T47D (cell line): ENCODE measurements at places on chromosomes 5 and 9.

DNA sequence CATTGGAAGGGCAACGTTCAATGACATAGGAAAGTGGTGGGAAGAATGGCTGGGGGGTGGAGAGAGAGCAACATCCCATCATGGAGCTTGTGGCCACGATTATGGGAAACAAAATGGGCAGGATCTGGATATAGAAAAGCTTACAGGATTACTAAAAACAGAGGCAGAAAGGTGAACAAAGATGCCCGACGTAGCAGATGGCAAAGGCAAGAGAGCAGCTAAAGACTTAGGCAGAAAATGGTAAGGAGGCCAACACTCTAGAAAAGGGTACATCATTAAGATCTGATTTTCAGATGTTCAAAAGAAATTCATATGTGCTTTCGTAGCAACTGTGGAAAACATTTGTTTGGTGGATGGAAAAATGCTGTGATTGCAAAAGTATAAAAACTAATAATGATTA is 102.5 kb downstream of the OTULIN start:
- no peak for DNase-seq

GRCh38 chr5:157443041-157443549 is 16.9 kb upstream of the NIPAL4 start:
- no peak for DNase-seq

- DNase-seq: no peak
These were observed 293.1 kb upstream of the BRINP1 start for GRCh38 chr9:119662329-119662728.

GRCh38 chr5:110054240-110054639 is 364.5 kb downstream of the MAN2A1 start:
- DNase-seq: peak; percentile 47

- no peak for DNase-seq
These were observed 26.0 kb upstream of the ASS1 start for GRCh38 chr9:130418776-130419175.

- no peak for DNase-seq
These were observed 44.8 kb upstream of the STARD4 start for GRCh38 chr5:111557111-111557510.

DNA sequence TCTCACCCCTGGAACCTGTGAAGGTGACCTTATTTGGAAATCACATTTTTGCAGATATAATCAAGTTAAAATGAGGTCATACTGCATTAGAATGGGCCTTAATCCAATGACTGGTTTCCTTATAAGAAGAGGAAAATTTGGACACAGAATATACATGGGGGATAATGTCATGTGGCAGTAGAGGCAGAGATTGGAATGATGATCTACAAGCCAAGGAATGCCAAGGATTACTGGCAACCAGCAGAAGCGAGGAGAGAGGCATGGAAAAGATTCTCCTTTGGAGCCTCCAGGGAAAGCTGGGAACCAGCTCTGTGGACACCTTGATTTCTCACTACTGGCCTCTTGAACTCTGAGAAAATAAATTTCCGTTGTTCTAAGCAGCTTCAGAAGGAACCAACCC is 20.2 kb upstream of the CEP78 start:
- DNase-seq: no peak

DNA sequence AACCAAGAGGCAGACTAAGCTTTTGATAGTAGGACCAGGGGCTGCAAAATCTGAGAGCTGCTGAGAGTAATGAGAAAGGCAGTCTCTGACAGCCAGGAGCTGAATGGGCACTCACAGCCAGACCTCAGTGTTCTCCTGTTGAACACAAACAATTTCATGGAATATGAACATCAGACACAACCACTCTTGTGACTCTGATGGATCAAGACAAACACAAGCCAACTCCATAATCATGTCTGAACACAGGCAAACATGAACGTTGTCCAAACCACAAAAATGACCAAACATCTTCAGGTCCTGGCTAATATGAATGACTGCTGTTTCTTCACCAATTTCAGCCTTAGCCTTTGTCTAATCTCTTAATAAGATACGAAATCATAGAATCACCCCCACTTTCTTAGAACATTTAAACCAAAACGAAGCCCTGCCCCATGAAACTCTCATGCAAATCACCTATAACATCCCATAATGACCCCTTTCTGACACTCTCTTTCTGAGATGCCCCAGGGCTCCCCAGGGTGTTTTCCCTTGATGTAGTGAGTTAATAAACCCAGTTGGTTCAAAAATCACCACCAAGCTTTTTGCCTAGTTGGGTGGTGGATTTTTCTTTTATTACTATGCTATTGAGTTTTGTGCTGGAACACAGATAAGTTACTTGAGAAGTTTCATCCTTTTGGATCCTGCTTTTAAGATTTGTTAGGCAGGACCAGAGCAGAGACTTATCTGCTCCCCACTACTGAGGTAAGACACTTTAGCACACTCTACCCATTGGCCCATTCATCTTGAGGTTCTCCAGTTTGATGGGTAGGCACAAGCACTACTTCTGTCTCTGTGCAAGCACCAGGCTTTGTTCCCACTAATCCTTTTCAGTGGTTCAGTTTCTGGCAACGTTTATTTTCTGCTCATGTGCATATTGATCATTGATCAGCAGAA is 5.9 kb upstream of the ERAP2 start:
- DNase-seq: no peak

DNA sequence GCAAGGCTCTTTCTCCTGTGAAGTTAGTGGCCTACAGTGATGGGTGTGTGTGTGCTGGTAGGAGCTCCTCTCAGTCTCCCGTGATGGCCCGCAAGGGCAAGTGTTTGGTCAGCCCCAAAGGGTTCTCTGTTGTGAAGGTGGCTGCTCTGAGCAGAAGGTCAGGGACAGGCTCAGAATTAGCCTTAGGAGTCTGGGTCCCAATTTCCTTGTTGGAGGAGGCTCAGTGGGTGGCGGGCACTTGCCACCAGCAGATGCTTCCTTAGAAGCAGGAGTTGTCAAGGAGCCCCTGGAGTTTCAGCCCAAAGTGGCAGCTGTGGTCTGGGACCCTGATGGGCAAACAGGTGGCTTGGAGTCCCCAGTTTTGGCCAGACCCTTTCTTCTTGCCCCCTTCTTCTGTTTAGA is 154.4 kb downstream of the MACROH2A1 start:
- no peak for DNase-seq

DNA sequence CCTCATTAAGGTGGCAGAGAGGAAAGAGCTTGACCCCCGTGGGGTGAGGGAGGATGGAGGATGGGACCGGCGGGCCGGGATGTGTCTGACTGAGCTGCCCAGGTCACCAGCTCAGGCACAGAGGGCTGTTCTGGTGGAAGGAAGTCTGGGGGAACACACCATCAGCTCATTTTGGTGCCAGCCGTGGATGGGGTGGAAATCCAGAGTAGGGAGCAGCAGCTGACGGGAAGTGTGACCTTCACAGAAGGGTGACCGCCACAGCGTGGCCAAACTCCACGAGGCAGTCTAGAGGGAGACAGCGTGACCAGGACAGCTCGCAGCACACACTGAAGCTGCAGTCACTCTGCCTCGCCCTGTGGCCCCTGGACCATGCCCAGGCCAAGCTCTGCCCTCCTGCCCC is 45.3 kb upstream of the PHYKPL start:
- DNase-seq: no peak

- DNase-seq: no peak
These were observed 9.0 kb downstream of the TOR1B start for GRCh38 chr9:129811967-129812363.

DNA sequence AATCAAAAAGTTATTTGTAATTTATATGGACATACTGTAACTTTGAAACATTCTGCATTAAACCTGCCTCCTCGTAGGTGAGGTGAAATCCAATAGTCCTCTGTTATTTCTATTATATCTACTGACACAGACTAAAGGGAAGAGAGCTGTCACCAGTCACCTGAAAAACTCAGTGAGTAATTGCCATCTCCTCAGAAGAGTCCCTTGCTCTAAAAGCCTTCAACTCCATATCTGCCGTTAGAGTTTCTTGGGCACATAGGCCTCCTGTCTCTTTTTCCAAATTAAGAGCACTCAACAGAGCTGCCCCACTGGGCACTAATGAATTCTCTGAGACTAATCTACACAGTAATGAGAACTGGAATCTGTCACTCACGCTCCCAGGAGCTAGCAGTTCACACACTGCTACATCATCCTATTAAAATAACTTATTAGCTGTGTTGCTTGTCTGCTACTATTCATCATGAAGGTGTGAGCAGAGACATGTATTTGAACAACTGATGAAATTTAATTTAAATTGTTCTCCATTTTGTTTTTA is 67.3 kb upstream of the VCAN start:
- no peak for DNase-seq

DNA sequence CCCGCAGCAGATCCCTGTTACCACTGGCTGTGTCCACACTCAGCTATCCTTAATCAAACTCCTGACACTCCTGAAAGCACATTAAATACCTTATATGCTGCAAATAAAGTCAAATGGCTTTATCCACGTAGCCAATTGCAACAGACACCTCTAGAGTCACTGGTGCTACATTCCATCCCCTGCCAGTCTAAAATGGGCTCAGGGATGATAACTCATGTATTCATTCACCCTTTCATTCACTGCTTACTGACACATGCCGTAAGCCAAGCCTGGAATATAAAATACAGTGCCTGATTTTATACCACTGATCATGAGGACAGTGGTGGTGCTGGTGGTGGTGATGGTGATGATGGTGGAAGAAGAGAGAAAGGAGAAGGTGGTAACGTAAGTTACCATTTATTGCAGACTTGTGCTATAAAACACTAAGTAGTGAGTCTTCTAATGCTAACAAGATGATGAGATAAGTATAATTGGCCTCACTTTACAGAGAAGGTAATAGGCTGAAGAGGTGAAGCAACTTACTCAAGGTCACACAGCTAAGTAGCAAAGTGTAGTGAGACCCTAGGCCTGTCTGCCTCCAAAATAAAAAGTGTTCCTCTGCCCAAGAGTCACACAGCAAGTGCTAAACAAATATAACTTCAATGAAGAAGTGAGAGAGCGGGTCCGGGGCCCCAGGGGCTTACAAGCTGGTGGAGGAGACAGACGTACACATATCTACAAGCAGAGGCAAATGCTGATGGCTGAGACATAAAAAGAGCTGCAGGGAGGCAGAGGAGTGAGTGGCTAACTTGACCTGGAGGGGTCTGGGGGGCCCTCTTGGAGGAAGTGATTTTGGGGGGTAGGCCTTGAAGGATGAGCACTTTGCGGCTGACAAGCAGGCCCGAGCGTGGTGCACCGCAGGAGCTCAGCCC is 1.2 kb downstream of the TTLL11 start:
- DNase-seq: no peak

GRCh38 chr5:141825241-141825671 is 53.0 kb downstream of the PCDH1 start:
- DNase-seq: no peak

DNA sequence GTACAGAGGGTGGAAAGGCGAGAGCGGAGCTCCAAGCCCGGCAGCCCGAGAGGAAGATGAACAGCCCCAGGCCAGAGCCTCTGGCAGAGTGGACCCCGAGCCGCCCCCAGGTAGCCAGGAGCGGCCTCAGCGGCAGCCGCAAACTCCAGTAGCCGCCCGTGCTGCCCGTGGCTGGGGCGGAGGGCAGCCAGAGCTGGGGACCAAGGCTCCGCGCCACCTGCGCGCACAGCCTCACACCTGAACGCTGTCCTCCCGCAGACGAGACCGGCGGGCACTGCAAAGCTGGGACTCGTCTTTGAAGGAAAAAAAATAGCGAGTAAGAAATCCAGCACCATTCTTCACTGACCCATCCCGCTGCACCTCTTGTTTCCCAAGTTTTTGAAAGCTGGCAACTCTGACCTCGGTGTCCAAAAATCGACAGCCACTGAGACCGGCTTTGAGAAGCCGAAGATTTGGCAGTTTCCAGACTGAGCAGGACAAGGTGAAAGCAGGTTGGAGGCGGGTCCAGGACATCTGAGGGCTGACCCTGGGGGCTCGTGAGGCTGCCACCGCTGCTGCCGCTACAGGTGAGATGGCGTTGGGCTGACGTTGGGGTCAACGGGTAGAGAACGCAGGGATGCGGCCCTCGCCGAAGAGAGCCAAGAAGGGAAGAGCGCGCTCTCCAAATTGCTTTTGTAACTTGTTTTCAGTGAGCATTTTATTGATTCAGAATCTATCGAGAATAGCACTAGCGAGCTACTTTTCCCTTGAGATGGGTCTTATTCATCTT is at the start of gene PTGER4:
Gene PTGER4, plus strand, starts transcription at position 3 of the 769 bp plus-strand sequence. CDS start 1,079 bp downstream, outside the sequence.
- no peak for DNase-seq

GRCh38 chr9:34157318-34157717 is 21.5 kb upstream of the UBAP1 start:
- DNase-seq: no peak

GRCh38 chr9:111877420-111877819 is 19.2 kb upstream of the UGCG start:
- DNase-seq: no peak

DNA sequence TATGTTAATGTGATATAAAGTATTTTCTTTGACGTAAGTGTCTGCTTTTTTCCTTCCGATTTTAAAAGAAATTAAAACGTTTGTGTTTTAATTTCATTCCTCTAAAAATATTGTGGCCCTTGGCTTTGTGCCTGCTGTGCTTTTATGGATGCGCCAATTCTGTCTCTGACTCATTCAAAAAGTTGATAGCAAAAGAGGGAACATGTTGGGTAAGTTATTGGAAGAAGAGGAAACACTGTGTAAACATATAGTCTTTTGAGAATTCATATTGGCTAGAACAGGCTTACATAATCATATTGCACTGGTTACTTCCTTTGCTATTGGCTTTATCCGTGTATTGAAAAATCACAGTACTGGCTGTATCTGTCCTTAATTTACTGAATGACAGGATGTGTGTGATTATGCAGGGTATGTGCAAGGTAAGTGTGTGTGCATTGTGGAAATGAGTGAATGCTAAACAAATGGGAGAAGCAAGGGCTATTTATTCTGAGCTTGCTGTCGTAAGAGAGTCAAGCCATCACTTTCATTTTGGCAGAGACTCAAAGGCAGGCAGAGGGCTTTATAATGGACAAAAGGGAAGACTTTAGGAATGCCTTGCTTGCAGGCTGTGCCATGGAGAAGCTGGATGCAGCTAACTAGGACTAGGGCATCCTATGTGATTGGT is 67.8 kb downstream of the SGCD start:
- DNase-seq: no peak

GRCh38 chr5:137069358-137069757 is 429.8 kb downstream of the SPOCK1 start:
- DNase-seq: no peak

GRCh38 chr9:36249189-36249588 is 9.1 kb downstream of the GNE start:
- no peak for DNase-seq

GRCh38 chr9:132752877-132753592 is 82.8 kb downstream of the GTF3C4 start:
- peak; percentile 88 for DNase-seq

GRCh38 chr5:34535433-34535832 is 120.7 kb upstream of the RAI14 start:
- DNase-seq: no peak

GRCh38 chr5:139561655-139562451 is 714 bp downstream of the UBE2D2 start:
- DNase-seq: peak; percentile 59

GRCh38 chr5:72597456-72597948 is 90.3 kb upstream of the ZNF366 start:
- DNase-seq: no peak

GRCh38 chr5:33719769-33720168 is 172.0 kb downstream of the ADAMTS12 start:
- DNase-seq: no peak

GRCh38 chr9:4741365-4742089 is 525 bp upstream of the AK3 start:
- DNase-seq: peak; percentile 32

GRCh38 chr9:137813167-137813566 is 64.4 kb upstream of the CACNA1B start:
- no peak for DNase-seq
